ENCODE measurements at places on chromosomes 6 and 20. TPM values are rescaled to one million over a fixed set of nuclear protein-coding genes. Genes with fewer than 3 reads are reported as not detected.

DNA sequence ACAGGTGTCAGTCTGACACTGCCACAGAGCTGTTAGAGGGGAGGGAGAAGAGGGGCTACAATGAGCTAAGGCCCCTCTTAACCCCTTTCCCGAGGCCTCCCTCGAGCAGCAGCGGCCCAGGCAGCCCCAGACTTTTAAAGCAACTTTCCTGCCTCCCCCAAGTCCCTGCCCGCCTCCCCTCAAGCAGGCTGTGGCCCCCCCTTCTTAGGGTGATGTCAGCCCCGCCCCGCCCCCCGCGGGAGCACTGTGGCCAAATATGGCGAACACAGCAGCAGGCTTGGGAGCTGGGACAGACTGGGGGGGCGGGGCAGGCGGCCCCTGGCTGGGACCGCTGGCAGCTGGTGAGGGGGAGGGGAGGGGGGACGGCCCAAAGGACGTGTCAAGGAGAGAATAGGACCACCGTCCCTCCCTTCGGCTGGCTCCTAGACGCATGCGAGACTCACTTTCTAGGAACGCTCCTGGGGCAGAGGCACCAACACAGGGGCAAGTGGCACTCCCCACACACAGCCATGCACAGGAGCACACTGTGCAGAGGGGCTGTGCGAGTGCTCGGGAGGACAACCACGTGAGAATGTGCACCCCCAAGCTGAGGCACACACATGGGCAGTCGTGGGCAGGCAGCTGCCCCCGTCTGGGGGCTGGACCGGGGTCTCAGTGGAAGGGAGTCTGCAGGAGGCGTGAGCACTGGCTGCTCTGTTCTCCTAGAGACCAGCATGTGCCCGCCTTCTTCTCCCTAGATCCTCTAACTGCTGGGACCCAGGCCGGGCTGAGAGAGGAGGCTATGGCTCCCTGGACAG lies 6.7 kb downstream of the TEAD3 start:
- DNase-seq: peak; percentile 75

- DNase-seq: no peak
Observed at GRCh38 chr6:141165002-141165665, 967.6 kb upstream of the GJE1 start.

- peak; percentile 80 for DNase-seq
Observed at GRCh38 chr6:4647414-4648365, 128.5 kb upstream of the CDYL start.

The NOX3 gene
- total RNA-seq: not detected

GRCh38 chr6:113352831-113353230 lies 504.3 kb upstream of the MARCKS start:
- DNase-seq: no peak

DNA sequence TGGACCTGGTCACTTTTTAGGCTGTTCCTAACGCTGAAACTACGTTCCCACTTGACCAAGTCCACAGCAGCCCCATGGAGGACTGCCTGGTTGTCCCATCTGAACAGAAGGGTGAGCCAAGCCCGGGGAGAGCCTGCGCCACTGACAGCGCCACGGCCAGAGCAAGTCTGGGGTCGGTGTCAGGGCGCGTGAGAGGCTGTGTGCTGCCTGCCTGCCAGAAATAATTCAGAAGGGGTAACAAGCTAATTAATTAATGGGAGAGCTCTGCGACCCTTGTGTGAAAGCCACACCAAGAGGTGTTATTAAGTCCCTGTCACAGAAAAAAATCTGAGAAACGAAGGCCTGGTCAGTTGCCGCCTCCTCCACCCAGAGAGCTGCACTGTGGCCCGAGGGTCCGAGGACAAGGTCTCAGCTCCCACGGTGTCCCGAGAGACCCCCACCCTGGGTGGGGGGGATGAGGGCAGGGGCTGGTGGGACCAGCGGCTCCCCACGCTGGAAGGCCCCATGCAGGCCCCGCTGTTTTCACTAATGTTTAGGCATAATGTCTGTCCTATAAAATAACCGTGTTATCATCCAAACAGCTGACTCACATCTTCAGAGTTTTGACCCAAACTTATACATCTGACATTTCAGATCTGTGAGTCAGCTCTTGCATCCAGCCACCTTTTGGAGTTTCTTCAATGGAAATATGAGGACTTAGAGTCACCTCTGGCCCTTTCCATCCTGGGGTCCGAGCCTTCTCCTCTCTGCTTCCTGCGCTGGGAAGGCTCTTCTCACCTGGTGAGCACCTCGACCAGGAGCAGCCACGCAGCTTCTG lies 58.5 kb downstream of the DLL1 start:
- peak; percentile 31 for DNase-seq

- no peak for DNase-seq
Observed at GRCh38 chr20:22818636-22819035, 216.5 kb upstream of the SSTR4 start.

The OPRL1 gene
- 1.1 TPM for total RNA-seq

The GPX5 gene
- not detected for total RNA-seq

- no peak for DNase-seq
Observed at GRCh38 chr6:52976591-52977035, 18.5 kb downstream of the GSTA4 start.

- peak; percentile 32 for DNase-seq
Observed at GRCh38 chr6:7311176-7311575, 1.8 kb downstream of the SSR1 start.

DNA sequence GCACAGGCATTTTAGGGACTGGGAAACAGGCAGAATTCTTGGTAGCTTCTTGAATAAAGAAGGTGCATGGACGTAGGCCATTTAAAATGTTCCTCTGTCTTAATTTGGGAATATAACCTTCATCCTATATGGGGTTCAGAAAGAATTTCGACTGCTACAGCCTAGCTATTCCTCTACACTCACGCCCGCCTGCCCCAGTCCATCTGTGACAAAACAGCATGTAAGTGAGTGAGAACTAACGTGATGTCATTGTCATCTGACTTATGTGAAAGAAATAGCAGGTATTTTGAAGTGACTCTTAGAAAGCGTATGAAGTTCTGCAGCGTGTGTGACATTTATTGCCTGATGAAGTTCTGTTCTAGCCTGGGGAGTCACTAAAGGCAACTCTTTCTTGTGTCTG lies 52.2 kb upstream of the SLC22A1 start:
- no peak for DNase-seq

The PI16 gene
- 181 TPM for total RNA-seq

DNA sequence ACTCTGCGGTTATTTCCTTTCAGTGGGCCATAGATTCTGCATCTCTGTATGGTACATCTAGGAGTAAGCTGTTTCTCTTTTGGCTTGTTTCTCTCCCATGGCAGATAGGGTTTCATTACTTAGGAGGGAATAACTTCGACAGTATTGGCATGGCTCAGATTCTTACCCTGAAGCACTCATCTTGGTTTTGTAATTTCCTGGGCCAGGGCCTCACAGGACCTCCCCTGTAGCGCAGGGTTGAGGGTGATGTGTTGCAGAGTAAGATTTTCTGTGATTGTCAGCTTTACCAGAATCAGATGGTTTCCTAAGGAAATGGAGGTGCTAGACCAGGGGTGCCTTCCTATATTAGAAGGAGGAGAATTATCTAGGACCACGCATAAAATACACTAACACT lies 78.3 kb downstream of the STXBP5 start:
- no peak for DNase-seq

The NKX2-2 gene
- total RNA-seq: not detected

The C4B gene
- 6.4 TPM for total RNA-seq

The KHDC1L gene
- not detected for total RNA-seq

- no peak for DNase-seq
Observed at GRCh38 chr6:168367285-168367751, 47.7 kb upstream of the DACT2 start.

The VSTM2L gene
- 9.2 TPM for total RNA-seq

DNA sequence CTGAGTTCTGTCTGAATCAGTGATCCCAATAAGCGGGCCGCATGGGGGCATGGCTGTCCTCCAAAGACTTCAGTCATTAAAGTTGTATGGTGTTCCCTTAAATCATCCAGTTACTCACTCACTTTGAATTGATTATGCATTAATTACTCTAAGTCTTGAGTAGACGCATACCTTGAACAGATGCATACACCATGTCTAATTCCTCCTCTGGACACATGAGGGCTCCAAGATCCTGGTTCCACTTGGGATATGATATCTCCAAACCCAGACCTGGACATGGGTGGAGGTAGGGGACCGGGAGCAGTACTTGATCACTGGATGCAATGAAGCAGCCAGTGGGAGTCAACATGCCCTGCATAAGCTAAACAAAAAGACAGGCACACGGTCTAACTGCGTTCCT lies 204.5 kb downstream of the FNDC1 start:
- DNase-seq: no peak

The LST1 gene
- total RNA-seq: not detected

The FOXA2 gene
- not detected for total RNA-seq

DNA sequence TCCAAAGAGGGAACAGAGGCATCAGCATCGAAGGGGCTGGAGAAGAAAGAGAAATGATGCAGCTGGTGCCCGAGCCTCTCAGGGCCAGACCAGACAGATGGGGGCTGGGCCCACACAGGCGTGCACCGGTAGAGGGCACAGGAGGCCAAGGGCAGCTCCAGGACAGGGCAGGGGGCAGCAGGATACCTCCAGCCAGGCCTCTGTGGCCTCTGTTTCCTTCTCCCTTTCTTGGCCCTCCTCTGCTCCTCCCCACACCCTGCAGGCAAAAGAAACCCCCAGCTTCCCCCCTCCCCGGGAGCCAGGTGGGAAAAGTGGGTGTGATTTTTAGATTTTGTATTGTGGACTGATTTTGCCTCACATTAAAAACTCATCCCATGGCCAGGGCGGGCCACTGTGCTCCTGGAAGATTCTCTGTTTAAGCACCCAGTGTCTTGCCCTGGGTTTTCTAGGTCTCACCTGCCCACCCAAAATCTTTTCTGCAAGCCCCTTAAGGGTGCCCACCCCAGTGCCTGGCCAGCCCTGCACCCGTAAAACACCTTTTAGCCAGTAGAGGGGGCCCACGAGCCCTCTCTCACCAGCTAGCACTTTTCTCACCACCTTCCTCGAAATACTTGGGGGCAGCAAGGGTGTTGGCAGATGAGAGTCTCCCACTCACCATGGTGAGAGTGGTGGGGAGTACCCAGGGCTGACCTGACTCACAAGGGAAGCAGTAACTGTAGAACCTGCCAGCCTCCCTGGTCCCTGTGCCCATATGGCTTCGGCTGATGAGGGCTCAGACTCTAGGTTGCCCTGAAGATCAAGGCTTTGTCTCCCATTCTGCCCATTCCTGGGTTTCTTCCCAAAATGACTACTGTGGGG lies 35.7 kb upstream of the ID1 start:
- DNase-seq: peak; percentile 80

DNA sequence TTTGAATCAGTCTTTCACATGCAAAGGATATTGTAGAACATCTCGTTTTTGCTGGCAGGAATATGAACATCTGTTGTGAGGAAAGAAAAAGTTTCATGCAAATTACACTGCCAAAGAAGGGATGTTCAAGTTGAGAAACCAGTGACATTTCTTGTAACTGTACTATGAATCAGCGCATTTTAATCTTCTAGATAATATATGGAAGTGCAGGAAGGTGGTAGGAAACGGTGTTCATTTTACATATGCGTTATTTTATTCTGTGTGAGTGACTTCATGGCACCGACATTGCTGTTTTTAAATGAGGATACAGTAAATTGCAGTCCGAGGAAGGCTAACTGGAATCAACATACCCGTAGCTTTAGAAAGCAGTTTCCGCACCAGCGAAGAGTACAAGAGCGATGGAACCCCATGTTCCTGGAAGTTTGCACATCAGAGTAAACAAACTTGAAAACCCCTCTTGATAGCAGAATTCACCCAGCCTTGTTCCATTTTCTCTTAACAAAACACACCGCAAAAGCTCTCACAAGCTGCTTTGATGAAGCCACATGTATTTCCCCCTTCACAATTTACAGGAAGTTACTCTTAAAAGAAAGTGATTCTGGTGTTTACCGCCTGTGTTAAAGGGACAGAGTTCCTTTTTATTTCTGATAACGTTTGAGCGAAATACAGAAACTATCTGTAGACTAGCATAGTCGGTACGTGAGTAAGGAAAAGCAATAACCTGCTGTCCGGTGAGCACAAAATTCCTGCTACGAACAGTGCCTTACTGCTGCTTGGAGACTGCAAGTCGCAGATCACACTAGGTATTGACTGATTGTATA lies 11.5 kb downstream of the PRDM1 start:
- peak; percentile 75 for DNase-seq

DNA sequence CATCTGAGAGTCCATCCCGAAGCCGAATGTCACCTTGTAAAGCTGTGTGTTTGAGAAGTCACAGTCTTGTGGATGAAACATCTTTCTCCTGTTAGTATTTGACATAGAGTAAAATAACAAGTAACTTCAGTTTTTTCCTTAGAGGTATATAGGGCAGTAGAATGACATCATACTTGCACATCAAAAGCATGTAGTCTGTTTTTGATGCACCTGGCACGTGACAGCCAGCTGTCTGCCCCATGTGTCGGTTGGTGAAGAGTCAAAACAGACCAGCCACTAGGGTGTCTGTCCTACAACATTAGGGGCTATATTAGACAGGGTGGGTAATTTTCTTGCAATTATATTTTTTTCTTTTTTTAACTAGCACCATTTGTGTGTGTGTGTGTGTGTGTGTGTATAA lies 70.2 kb downstream of the SNX9 start:
- no peak for DNase-seq

DNA sequence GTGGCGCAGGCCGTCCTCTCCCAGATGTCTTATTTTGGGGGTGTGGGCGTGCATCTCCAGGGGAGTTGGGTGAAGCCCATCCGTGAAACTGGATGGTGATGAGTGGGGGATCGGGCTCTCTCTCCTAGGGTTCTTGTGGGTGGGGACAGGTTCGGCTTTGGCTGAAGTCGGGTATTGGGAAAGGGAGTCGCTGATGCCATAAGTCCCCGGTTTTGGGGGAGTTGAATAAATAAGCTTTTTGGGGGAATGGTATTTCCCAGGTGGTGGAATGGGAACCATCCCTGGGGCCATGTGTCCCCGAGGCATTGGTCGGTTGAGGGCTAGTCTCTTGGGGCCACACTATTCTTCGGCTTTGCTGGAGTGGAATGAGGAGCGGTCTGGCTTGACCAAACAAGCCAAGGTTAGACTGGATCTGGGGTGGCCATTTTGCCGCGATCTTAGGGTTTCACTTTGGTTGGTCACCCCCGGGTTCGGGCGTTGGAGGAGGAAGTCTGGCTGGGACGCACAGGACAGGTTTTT lies 481 bp downstream of the ZNF133 start:
- peak; percentile 60 for DNase-seq

DNA sequence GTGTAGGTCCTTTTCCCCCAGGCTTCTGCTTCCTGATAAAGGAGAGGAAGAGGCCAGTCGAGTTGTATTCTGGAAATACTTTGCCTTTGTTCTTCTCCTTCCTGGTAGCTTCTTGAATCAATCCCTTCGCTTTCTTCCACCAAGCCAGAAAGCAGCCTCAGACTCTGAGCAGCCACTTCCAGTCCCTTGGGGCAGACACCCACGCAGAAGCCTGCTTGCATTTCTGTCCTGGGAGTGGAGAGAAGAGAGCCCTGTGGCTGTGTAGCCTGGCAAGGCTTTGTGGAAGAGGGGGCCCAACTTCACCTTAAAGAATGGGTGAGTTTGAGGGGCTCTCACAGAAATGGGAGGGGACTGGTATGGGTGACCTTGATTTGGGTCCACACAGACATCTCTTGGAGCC lies 211.0 kb upstream of the SSTR4 start:
- DNase-seq: peak; percentile 30

The KCNK5 gene
- not detected for total RNA-seq

DNA sequence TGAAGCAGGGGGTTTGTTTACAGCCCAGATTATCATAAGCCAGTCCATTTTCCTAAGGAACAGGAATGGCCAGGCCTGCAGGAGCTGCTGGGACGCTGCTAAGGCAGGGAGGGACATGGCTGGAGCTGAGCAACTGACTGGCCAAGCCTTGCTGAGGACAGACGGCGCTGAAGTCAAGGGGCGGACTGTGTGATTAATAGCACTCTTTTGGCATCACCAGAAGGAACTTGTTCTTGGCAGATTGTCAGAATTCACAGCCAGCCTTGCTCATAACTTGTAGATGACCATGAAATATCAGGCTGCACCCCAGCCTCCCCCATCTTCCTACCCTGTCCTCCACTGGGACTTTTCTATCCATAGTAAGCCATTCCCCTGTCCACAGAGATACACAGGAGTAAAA lies 218.8 kb upstream of the RNF24 start:
- DNase-seq: peak; percentile 81

Measured in GM23248 (cell line).